ENCODE measurements at places on chromosomes 7 and 10.

DNA sequence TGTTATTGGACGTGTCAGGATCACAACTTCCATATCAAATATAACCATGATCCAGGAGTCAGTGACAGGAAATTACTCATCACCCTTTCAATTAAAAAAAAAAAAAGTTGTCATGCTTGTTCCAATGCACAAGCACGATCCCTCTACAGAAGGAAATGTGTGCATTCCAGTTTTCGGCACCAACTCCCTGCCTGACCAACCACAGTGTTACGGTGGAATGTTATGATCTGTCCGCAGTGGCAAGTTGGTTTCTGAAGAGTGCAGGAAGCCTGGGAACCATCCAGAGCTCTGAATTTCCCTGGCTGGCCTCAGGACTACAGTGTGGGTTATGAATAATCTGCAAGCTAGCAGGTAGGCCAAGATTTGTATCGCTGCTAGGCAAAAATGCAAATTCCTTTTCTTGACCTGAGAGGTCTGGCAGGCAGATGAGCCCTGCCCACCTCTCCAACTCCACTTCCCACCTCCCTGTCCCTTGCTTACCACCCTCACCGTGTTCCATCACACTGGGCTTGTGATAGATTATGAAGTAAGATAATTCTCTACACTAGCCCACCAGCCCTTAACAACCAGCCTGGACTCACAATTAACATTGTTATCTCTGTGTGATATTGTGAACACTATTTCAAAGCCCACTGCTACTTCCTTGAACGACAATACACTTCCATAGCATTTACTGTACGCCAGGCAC, 20.4 kb downstream of the FRMPD2 start:
- no peak for DNase-seq

GRCh38 chr10:35416619-35417312, 80.5 kb downstream of the CCNY start:
- DNase-seq, result no peak

GRCh38 chr10:35916791-35917190, 274.7 kb upstream of the FZD8 start:
- DNase-seq, result no peak

- DNase-seq, result no peak
Observed at GRCh38 chr7:34044734-34045353, 139.5 kb downstream of the BMPER start.

GRCh38 chr10:129464251-129464650, 2.8 kb upstream of the MGMT start:
- DNase-seq, result no peak

Data from T-helper 22 cell (primary cell).